Forelimb muscle (tissue), 1 donor: ENCODE measurements at places on chromosomes 6 and 20. TPM values are rescaled to one million over a fixed set of nuclear protein-coding genes. Genes with fewer than 3 reads are reported as not detected.

DNA sequence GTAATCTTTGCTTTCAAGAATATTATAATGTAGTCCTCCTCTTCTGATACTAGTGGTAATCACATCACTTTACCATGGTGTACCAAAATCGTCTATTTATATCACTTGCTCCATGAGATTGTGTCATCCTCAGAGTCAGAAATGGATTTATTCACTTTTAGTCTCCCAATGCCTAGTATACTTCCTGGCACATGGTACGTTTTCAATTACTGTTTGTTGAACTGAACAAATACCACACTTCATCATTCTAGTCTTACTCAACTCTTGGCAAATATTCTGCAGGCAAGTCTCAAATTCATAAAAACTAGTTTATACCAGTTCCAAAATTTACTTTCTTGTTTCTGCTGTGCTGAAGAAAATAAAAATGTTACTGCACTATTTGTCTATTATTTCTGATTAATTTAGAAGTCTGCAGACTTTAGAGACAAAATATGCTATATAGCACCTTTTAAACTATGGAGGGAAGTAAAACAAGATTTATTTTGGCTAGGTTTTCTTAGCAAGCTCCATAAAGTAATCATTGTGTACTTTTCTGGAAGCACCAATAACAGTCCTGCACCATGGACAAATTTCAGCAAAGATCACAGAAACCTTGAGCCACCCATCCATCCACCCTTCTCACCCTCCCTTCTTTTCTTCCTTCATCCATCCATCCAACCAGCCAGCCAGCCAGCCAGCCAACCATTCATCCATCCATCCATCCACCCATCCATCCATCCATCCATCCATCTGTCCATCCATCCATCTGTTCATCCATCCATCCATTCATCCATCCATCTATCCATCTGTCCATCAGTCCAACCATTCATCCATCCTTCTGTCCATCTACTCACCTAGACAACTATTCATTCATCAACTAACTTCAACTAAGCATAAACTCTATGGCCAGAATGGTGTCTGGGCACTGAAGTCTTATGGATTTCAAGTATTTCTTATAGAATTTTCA, 102.1 kb upstream of the STMND1 start:
- no peak for DNase-seq

DNA sequence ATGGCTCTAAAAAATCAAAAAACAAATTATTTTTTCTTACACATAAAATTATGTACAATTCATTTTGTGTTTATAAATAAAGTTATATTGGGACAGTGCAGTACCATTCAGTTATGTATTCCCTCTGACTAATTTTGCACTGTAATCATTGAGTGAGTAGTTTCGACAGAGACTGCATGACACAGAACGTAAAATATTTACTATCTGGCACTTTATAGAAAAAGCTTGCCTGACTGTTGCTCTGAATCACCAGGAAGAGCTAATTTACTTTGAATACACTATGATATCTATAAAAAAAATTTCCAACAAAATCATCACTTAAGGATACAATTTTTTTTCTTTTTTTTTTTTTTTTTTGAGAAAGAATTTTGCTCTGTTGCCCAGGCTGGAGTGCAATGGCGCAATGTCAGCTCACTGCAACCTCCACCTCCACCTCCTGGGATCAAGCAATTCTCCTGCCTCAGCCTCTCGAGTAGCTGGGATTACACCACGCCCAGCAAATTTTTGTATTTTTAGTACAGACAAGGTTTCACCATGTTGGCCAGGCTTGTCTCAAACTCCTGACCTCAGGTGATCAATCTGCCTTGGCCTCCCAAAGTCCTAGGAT, 11.0 kb upstream of the KHDC1L start:
- DNase-seq, result no peak

- no peak for DNase-seq
Measured at GRCh38 chr6:27163834-27164233, 83.7 kb upstream of the PRSS16 start.

The MUCL3 gene
- not detected for polyA plus RNA-seq

- no peak for DNase-seq
Measured at GRCh38 chr20:63311833-63312243, 18.9 kb downstream of the COL20A1 start.
